Naive thymus-derived CD8-positive, alpha-beta T cell (primary cell): ENCODE measurements at places on chromosomes 13 and 19. TPM values are rescaled to one million over a fixed set of nuclear protein-coding genes. Genes with fewer than 3 reads are reported as not detected.

DNA sequence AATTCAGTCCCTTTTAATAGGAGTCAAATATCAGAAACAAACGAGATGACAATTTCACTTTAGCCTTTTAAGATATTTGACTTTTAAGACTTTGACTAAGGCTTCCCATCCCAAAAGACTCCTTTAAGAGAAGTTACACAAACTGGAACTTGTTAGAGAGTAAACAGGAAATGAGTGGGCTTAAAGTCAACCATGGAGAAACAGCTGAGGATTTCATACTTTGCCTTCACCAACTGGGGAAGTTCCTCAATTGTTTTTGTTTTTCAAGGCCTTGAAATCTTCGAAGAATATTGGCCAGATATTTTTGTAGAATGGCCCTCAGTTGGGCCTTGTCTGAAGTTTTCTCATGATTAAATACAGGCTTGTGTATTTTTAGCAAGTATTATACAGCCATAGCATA lies 227.3 kb downstream of the POU4F1 start:
- DNase-seq, result no peak
- H3K4me1 ChIP-seq, result no peaks in the 10 kb centered on the region
- no peaks in the 10 kb centered on the region for H3K27me3 ChIP-seq
- H3K27ac ChIP-seq, result no peak overlapping the region
- H3K4me3 ChIP-seq, result no peak overlapping the region

RPS28 gene
- total RNA-seq, result 3,108 TPM

GRCh38 chr19:35279985-35280821 lies 2.1 kb upstream of the HAMP start:
- H3K4me1 ChIP-seq, result no peaks in the 10 kb centered on the region
- DNase-seq, result no peak
- H3K27me3 ChIP-seq, result peaks cover 25% of the 10 kb centered on the region
- H3K4me3 ChIP-seq, result no peak overlapping the region

GRCh38 chr13:30526612-30527495 lies 61.1 kb upstream of the HMGB1 start:
- H3K27me3 ChIP-seq, result no peaks in the 10 kb centered on the region
- DNase-seq, result no peak
- no peak overlapping the region for H3K4me3 ChIP-seq
- no peaks in the 10 kb centered on the region for H3K36me3 ChIP-seq
- H3K27ac ChIP-seq, result no peak overlapping the region

KLK4 gene
- not detected for total RNA-seq

DNA sequence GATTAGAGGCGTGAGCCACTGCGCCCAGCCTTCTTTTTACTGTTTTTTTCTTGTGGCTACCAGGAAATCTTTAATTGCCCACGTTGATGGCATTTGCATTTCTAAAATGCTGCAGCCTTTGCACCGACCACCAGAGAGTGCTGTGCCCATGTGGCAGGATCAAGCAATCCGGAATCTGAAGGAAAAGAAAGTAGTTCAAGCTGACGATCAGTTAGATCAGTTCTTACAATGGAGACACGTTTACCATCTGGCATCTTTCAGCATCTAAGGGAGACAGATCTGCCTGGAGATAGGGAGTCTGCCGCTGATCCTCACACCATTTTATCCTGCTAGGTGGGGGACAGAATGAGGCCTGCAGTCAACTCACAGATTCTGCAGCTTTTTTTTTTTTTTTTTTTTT lies 19.9 kb downstream of the TINCR start:
- no peak overlapping the region for H3K4me3 ChIP-seq
- H3K4me1 ChIP-seq, result peaks cover 2% of the 10 kb centered on the region
- no peak overlapping the region for H3K27ac ChIP-seq
- no peak for DNase-seq

- no peak overlapping the region for H3K27ac ChIP-seq
- H3K27me3 ChIP-seq, result no peaks in the 10 kb centered on the region
- H3K36me3 ChIP-seq, result no peaks in the 10 kb centered on the region
- no peaks in the 10 kb centered on the region for H3K4me1 ChIP-seq
- no peak overlapping the region for H3K4me3 ChIP-seq
Observed at GRCh38 chr13:60945396-60945795, 470.3 kb downstream of the PCDH20 start.

ZNF574 gene
- 20.8 TPM for total RNA-seq

- peaks cover 4% of the 10 kb centered on the region for H3K36me3 ChIP-seq
- no peaks in the 10 kb centered on the region for H3K27me3 ChIP-seq
- peak overlapping the region; percentile 11 for H3K4me3 ChIP-seq
- H3K4me1 ChIP-seq, result peaks cover 30% of the 10 kb centered on the region
Observed at GRCh38 chr13:75764251-75764925, 128.3 kb downstream of the LMO7 start.

- peak overlapping the region; percentile 71 for H3K4me3 ChIP-seq
- peaks cover 57% of the 10 kb centered on the region for H3K36me3 ChIP-seq
- H3K27ac ChIP-seq, result peak overlapping the region; percentile 95
- peak; percentile 14 for DNase-seq
Observed at GRCh38 chr13:98910501-98910951, 67.3 kb downstream of the DOCK9 start.

GRCh38 chr13:30038884-30039283 lies 188.5 kb upstream of the UBL3 start:
- no peak overlapping the region for H3K4me3 ChIP-seq
- DNase-seq, result no peak
- no peaks in the 10 kb centered on the region for H3K4me1 ChIP-seq
- no peaks in the 10 kb centered on the region for H3K36me3 ChIP-seq
- H3K27ac ChIP-seq, result no peak overlapping the region

RASAL3 gene
- total RNA-seq, result 218 TPM

- no peaks in the 10 kb centered on the region for H3K4me1 ChIP-seq
- no peak overlapping the region for H3K27ac ChIP-seq
- peaks cover 14% of the 10 kb centered on the region for H3K27me3 ChIP-seq
- no peak for DNase-seq
- H3K4me3 ChIP-seq, result no peak overlapping the region
Observed at GRCh38 chr13:43608400-43609137, 178.2 kb downstream of the ENOX1 start.

IFNL1 gene
- not detected for total RNA-seq

DNA sequence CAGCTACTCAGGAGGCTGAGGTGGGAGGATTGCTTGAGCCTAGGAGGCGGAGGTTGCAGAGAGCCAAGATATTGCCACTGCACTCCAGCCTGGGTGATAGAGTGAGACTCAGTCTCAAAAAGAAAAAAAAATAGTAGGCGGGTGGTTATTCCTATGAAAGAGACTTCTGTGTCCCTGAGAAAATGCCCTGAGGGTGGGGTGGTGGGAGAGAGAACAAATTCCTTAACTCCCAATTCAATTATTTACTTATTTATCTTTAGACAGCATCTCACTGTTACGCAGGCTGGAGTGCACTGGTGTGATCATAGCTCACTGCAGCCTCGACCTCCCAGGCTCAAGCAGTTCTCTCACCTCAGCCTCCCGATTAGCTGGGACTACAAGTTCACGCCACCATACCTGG lies 10.3 kb upstream of the EEF2 start:
- H3K36me3 ChIP-seq, result no peaks in the 10 kb centered on the region
- no peak overlapping the region for H3K4me3 ChIP-seq
- no peak overlapping the region for H3K27ac ChIP-seq
- DNase-seq, result no peak
- H3K4me1 ChIP-seq, result peaks cover 7% of the 10 kb centered on the region
- H3K27me3 ChIP-seq, result no peaks in the 10 kb centered on the region

DNA sequence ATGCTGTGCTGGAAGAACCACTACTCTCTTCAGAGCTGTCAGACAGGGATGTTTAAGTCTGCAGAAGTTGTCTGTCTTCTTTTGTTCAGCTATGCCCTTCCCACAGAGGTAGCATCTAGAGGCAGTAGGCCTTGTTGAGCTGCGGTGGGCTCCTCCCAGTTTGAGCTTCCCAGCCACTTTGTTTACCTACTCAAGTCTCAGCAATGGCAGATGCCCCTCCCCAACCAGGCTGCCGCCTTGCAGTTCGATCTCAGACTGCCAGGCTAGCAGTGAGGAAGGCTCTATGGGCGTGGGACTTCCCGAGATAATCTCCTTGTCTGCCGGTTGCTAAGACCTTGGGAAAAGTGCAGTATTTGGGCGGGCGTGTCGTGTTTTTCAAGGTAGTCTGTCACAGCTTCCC lies 42.1 kb upstream of the UQCRFS1 start:
- H3K36me3 ChIP-seq, result no peaks in the 10 kb centered on the region
- H3K27me3 ChIP-seq, result peaks cover 32% of the 10 kb centered on the region
- no peak for DNase-seq
- H3K27ac ChIP-seq, result no peak overlapping the region
- no peak overlapping the region for H3K4me3 ChIP-seq

PALM3 gene
- total RNA-seq, result not detected
